ENCODE measurements at places on chromosomes 2 and 18. TPM values are rescaled to one million over a fixed set of nuclear protein-coding genes. Genes with fewer than 3 reads are reported as not detected.

DNA sequence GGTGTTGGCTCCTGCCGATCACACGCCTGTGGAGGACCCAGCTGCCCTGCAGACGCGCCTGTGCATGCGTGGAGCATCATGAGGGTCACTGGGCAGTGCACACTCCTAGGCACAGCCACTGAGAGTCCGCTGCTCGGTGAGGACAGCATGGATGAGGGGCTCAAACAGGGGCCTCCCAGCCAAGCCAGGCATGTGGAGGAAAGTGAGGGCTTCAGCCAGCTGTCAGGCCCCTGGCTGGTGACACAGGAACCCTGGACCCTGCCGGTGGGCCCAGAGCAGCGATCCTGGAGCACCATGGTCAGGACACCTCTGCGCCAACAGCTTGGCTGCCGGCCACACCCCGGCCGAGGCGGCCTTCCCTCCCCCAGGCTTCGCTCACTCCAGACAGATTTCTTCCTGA lies 171.2 kb downstream of the RTP5 start:
- no peaks in the 10 kb centered on the region for H3K27me3 ChIP-seq
- H3K4me3 ChIP-seq = no peak overlapping the region
- no peaks in the 10 kb centered on the region for H3K36me3 ChIP-seq

- peak; percentile 87 for DNase-seq
- peaks cover 8% of the 10 kb centered on the region for H3K36me3 ChIP-seq
- H3K27me3 ChIP-seq = no peaks in the 10 kb centered on the region
- H3K4me1 ChIP-seq = peaks cover 61% of the 10 kb centered on the region
These were observed 112.8 kb downstream of the SPTBN1 start for GRCh38 chr2:54568876-54569321.

ZNF804A gene
- 1.0 TPM for polyA plus RNA-seq

C2orf76 gene
- polyA plus RNA-seq = 29.9 TPM

DNA sequence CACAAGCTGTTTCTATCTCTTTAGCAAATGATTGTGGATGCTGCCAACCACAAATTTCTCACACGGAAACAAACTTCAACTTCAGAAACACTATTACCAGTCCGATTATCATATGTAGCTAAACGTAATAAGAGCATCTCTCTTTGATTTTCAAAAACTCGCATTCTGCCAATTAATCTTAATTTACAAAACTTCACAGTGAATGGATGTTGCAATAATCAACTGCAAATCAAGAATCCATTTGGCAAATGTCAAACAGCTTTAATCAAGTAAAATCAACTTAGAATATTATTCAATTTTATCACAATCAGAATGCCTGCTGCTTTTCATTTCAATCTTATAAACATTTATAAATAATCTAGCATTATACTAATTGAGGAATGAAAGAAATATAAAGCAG lies 54.2 kb downstream of the DTNB start:
- DNase-seq = no peak
- no peaks in the 10 kb centered on the region for H3K4me1 ChIP-seq
- H3K27me3 ChIP-seq = no peaks in the 10 kb centered on the region
- H3K36me3 ChIP-seq = no peaks in the 10 kb centered on the region

All from GM12878 (cell line).